ENCODE measurements at places on chromosomes 7 and 10. TPM values are rescaled to one million over a fixed set of nuclear protein-coding genes. Genes with fewer than 3 reads are reported as not detected.

- peak overlapping the region; percentile 93 for H3K27ac ChIP-seq
- H3K27me3 ChIP-seq, result no peaks in the 10 kb centered on the region
- H3K4me3 ChIP-seq, result peak overlapping the region; percentile 77
- H3K4me1 ChIP-seq, result peaks cover 35% of the 10 kb centered on the region
- DNase-seq, result no peak
- peaks cover 31% of the 10 kb centered on the region for H3K36me3 ChIP-seq
Measured at GRCh38 chr7:127587663-127588018, 570 bp upstream of the ARF5 start.

DNA sequence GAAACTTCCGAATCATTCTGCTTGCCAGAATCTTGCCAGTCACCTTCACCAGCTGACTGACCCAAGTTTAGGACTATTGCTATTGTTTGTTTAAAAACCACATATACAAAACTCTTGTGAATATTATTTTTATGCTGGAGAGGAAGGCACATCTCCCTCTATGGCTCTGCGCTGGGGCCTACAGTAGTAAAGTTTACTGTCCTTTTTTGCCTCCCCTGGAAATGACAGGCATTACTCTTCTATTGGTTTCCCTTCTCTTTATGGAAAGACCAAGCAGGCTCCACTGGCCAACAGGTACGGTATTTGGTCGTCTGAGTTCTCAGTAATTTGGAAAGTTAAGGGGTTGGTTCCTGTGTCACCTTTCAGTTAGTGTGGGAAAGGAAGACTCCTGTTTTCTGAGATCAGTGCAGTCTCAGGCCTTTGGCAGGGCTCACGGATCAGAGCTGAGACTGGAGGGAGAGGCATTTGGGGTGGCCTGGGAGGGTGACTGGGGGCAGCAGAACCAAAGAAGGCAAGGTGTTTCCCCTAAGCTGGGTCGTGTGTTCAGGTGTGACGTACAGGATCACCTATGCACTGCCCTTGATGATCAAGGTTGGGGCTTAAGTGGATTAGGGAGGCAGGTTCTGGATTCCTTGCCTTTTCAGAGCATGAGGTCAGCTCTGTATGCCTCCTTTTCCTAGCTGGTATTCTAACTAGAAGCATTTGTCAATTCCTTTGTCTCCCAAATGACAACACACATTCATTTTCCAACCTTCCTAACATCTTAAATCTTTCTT is 16.0 kb upstream of the KIF5B start:
- no peaks in the 10 kb centered on the region for H3K4me1 ChIP-seq
- no peak overlapping the region for H3K4me3 ChIP-seq
- DNase-seq, result no peak

GRCh38 chr10:124037784-124038183 is 55.6 kb downstream of the CHST15 start:
- H3K27ac ChIP-seq, result no peak overlapping the region
- no peaks in the 10 kb centered on the region for H3K27me3 ChIP-seq

DNA sequence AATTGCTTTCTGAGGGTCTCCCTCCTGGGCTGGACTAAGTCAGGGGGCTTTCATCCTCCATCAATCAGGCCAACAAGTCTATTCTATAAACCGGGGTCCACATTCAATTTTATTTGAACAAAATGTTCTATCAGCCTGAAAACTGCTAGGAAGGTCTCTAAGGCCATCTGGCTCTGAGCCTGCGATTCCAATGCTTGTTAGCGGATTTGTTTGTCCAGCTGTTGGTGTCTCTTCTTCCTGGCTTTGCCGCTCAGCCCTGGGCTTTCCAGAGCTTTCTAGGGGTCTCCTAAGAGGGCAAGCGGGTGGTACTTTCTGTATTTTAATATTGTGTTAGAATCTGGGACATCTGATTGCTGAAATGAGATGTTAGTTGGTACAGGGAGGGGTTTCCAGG is 136.7 kb downstream of the VIPR2 start:
- no peak for DNase-seq
- no peaks in the 10 kb centered on the region for H3K36me3 ChIP-seq
- H3K4me3 ChIP-seq, result no peak overlapping the region
- no peaks in the 10 kb centered on the region for H3K4me1 ChIP-seq
- no peaks in the 10 kb centered on the region for H3K27me3 ChIP-seq

DNA sequence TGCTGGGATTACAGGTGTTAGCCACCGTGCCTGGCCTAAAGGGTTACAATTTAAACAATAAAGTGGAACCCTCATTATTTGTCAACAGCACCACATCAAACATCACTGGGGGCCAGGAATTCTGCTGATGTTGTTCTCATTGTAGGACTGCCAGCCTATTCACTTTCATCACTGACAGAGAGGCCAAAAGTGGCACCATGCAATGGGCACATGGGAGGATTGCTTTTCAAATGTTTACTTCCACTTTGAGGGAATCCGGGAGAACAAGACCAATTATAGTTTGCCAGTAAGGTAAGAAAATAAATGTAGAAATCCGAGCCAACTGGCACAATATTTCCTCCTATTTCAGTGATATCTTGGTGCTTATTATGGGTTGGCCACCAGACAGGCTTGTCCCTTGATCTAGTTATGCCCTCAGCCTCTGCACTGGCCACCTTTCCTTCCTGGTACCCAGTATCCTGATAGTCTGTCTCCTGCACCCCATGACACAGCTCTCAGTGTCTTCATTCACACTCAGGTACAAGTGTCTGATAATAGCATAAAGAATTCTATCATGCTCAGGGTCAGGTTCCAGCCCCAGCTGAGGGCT is 82.6 kb downstream of the ANLN start:
- H3K4me3 ChIP-seq, result no peak overlapping the region
- no peaks in the 10 kb centered on the region for H3K36me3 ChIP-seq
- peaks cover 4% of the 10 kb centered on the region for H3K4me1 ChIP-seq
- H3K27me3 ChIP-seq, result no peaks in the 10 kb centered on the region
- no peak for DNase-seq
- H3K27ac ChIP-seq, result no peak overlapping the region

DNA sequence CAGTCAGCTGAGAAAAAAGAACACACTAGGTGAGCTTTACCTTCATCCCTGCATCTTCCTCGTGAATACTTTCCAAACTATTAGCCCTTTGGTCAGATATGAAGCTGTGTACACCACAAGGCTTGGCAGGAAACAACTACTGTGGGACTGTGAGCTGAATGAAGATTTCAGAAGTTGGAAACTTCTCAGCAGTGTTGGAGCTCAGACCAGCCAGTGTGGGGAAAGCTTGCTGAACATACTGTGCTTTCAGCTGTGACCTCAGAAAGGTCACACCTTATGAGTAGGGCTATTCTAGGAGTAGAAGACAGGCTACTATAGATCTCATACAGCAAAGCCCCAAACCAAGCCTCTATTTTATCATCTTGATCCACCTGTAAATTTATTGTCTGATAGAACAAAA is 123.6 kb downstream of the EXOC4 start:
- H3K4me3 ChIP-seq, result no peak overlapping the region
- H3K4me1 ChIP-seq, result no peaks in the 10 kb centered on the region
- H3K27ac ChIP-seq, result no peak overlapping the region
- no peak for DNase-seq
- H3K27me3 ChIP-seq, result no peaks in the 10 kb centered on the region

DNA sequence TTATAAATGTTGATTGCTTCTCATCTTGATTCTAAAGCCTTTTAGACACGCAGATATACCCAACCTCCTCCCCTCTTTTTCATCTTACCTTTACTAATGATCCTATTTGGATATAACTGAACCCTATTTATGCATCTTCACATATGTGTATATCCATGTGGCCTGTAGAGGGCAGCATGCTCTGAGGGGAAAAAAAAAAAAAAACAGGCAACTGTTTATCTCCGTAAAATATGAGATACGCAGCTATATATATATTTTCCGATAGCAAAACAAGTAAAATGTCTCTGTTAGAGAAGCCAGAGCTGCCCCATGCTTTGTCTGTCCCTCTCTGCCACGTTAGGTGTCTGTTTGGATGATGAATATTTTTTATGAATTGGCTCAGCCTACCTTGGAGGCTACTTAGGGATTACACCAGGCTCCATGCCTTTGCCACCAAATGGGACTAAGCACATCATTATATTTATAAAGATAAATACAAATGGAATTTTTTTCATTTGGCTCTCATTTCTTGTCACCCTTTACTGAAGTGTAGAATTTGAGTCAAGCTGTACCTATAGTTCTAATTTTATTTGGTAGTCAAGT is 174.8 kb upstream of the FZD1 start:
- no peak for DNase-seq
- H3K4me3 ChIP-seq, result no peak overlapping the region
- H3K27me3 ChIP-seq, result no peaks in the 10 kb centered on the region
- H3K36me3 ChIP-seq, result no peaks in the 10 kb centered on the region

The GSTO2 gene
- 1.4 TPM for total RNA-seq

The PAPSS2 gene
- 0.57 TPM for total RNA-seq

The NYAP1 gene
- total RNA-seq, result 0.46 TPM

The MRLN gene
- total RNA-seq, result not detected

The IGFBP1 gene
- total RNA-seq, result not detected

The GNAT3 gene
- total RNA-seq, result not detected

The AGAP9 gene
- 20.4 TPM for total RNA-seq

Measured in naive thymus-derived CD4-positive, alpha-beta T cell (primary cell).